ACHN (cell line): ENCODE measurements at places on chromosomes 5 and 9.

- DNase-seq = peak; percentile 23
Measured at GRCh38 chr9:34961574-34962490, 3.7 kb downstream of the PHF24 start.

GRCh38 chr9:79974806-79975422 is 403.1 kb downstream of the TLE4 start:
- DNase-seq = no peak

DNA sequence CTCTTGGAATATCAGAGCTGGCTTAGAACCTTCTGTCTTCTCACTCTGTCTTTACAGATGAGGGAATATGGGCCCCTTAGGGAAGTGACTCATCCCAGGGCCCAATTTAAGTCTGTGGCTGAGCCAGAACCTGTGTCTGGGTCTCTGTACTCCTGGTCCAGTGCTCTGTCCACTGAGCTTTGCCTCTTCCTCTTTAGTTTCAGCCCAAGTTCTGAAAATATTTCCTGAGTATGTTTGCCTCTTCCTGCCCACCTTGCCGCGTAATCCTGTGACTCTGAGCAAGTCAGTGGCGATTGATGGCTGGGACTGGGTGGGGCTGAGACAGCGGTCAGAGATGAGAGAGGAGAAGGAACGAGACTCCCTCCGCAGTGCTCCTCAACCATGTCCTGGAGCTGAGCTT is 7.8 kb downstream of the IER5L start:
- DNase-seq = no peak

DNA sequence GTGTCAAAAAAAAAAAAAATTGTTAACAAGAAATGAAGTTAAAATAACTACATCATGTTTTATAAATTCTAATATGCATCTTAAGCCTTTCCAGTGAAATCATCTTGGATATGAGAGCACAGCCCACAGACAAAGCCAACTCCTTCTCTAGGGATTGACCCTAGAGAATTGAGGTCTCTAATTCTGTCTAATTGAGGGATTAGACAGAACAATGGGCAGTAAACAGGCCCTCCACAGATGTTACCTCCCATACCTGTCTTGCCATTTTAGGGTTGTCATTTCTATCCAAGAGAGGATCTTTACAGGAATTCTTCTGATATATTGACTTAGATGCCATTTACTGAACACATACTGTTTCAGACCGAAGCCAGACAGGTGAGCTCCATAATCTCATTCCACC is 42.3 kb downstream of the NSG2 start:
- no peak for DNase-seq

- DNase-seq = no peak
Measured at GRCh38 chr9:131589124-131589711, 43.9 kb downstream of the PRRT1B start.

GRCh38 chr5:52065182-52065581 is 681.9 kb downstream of the ISL1 start:
- DNase-seq = no peak

DNA sequence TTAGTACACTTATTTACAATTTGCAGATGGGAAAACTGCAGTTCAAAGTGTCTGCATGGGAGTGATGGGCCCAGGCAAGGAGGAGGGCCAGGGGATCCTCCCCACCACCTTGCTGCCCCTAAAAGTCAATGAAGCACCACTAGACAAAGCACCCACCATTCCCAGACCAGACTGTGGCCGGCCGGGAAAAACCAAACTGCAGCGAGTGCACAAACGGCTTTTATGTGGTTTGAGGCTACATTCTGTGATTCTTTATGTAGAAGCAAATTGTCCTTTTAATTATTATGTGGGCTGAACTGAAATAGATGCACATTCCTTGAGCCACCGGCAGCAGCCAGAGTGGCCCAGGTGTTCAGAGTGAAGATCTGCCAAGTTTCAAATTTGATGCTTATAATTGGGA is 585.3 kb upstream of the KLF4 start:
- no peak for DNase-seq

DNA sequence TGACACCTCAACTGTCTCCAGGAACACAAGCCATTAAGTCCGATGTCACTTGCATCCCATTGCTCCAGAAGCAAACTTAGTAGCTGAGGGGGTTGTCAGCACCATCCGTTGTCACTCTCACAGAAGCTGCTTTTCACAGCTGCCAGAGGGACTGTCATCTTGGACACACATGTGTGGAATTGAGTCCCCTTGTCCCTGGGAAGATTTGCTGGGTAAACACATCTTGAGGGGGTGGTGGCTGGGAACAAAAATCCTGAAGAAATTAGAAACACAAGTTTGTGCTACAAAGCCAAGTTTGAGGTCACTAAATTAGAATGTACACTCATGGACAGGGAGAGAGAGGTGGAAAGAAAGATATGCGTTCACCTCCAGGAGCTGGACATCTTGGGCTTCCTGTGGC is 55.2 kb upstream of the ADRA1B start:
- DNase-seq = no peak
